NCI-H226 (cell line): ENCODE measurements at places on chromosomes 11 and 22.
A peak's percentile ranks its signal among the peaks of the same experiment; 100 is the strongest.

DNA sequence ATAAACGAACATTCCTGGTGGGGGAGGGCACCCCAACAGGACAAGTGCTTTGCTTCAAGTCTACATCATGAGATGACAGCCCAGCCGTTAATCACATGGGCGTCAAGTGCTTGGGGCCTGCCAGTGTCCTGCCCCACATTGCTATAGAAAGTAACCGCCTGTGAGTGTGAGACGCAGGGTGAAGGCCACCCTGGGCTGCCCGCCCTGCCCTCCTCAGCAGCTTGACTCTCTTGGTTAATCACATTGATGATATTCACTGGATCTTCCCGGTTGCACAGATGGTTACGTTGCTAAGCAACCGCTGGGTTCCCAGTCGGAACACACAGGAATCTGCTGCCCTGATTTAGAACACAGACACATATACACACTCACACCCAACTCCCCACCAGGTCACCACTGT, 79.3 kb downstream of the CTTN start:
- no peak for DNase-seq

DNA sequence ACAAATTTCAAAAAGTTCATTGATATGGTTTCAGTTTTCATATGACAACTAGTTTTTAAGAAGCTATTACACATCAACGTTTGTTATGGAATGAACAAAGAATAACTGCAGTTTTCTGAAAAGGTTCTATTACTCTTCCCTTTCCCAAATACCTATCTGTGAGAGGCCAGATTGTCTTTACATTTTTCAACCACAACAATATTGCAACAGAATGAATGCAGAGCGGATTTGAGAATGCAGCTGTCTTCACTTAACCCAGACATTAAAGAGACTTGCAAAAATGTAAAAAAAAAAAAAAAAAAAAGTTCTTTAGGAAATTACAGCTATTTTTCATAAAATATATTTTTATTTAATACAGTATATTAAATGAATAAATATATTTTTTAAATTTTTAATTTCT, 250.8 kb downstream of the DDX10 start:
- no peak for DNase-seq

- no peak for DNase-seq
These were observed 64.0 kb upstream of the PPP6R3 start for GRCh38 chr11:68396516-68396915.

DNA sequence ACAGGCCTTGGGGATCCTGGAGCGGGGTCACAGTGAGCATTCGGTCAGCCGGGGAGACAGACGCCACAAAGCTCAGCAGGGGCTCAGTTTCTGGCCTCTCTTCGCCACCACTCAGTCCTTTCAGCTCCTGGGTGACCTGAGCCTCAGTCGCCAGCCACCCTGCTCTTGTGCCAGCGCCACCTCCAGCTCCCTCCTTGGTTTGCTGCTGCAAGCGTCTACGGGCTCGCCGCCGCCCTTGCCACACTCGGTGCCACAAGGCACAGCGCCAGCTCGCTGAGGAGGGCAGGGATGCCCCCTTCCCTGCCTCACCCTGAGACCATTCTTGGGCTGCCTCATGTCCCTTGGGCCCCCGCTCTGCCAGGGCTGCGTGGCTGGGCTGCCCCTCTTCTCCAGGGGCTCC, 1.5 kb upstream of the EEF1G start:
- DNase-seq: no peak

- no peak for DNase-seq
These were observed 8.9 kb downstream of the MN1 start for GRCh38 chr22:27792452-27793161.

- no peak for DNase-seq
These were observed 167.4 kb upstream of the NTM start for GRCh38 chr11:131203040-131203439.

DNA sequence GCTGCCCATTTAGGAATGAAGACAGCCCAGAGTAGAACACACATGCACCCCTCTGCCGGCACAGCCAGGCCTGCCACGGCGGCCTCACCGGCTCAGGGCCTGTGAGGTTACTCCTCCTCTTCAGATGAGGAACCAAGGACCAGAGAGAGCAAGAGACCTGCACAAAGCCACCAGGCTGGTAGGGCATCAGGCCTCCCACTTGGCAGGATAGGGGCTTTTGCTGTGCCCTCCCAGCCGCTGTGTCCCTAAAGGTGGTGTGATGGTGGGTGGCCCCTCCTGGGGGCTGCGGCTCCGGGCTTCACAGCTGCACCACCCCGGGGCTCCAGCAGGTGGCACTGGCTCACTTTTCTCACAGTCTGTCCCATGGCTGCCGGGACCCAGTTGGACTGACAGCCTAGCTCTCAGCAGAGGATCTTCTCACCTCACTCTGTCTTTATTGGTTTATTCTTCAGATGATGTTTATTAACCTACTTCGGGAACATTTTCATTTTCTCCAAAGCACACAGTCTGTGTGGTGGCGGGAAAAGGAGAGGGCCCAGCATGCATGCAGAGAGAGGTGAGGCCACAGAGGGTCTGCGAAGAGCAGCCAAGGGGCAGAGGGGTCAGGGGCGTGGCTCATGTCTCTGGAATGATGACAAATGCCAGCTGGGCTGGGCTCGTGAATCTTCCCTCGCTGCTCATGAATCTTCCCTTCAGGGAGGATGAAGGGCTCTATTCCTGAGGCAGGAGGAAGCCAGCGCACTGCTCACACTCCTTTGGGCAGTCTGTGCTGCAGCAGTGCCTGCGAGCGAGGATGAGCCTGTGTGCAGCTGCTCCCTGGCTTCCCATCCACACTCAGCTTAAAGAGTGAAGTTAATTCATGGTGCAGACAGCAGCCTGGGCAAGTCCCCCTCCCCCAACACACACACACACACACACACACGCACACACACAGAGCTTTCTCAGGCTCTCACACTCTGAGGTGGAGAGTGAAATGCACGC, 101.1 kb upstream of the PITPNB start:
- DNase-seq: peak; percentile 25

GRCh38 chr22:30015846-30016245, 64.4 kb upstream of the HORMAD2 start:
- DNase-seq: no peak

DNA sequence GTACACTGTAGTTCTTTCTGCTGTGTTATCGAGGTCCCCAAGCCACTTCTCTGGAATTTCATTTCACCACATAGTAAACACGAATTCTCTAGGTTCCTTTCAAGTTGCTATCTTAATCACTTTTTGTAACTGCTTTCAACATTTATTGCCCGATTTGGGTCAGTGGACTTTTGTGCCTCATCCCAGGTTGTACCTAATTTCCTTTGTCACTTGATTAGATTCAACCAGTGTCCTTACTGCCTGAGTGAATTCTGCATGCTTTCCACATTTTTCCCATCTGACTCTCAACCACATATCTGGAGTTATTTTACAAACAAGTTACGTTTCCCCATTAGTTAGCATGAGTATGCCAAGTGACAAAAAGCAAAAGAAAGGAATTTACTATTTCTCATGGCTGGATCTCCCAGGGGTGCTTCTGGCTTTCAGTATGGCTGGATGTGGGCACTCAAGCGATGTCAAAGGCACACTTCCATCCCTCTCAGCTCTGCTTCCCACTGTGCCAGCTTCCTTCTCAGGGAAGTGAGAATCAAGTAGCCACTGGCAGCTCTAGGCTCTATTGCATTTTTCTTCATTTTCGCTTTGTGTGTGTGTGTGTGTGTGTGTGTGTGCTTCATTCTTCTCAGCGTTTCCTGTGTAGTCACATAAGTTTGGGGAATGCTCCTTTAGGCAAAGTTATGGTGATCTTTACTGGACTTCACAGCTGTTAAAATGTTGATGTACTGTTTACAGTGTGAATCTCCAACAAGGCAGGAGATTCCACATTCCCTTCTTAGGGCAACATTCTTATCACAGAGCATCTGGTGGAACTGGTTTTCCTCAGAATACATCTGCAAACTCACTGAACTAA, 128.9 kb downstream of the DBX1 start:
- no peak for DNase-seq

GRCh38 chr11:95920460-95921105, 3.3 kb downstream of the MTMR2 start:
- DNase-seq: no peak

DNA sequence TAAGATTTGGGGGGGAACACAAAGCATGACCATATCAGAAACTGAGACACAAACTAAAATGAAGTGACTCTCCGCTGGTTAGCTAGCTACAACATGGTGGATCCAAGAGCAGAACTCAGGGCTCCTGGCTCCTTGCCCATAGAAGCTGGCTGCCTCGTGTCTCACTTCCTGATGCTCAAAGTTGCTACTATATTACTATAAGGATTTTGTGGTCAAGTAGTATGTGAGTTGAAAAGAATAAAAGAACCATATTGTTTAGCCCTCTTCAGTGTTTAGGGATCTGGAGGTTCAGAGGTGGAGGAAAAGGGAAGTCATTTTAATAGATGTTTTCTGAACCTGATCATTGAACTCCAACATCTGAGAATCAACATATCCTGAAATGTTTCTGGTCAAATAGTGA, 16.9 kb upstream of the SIK2 start:
- DNase-seq: peak; percentile 63

GRCh38 chr11:81913793-81914192, 819.9 kb downstream of the FAM181B start:
- no peak for DNase-seq

DNA sequence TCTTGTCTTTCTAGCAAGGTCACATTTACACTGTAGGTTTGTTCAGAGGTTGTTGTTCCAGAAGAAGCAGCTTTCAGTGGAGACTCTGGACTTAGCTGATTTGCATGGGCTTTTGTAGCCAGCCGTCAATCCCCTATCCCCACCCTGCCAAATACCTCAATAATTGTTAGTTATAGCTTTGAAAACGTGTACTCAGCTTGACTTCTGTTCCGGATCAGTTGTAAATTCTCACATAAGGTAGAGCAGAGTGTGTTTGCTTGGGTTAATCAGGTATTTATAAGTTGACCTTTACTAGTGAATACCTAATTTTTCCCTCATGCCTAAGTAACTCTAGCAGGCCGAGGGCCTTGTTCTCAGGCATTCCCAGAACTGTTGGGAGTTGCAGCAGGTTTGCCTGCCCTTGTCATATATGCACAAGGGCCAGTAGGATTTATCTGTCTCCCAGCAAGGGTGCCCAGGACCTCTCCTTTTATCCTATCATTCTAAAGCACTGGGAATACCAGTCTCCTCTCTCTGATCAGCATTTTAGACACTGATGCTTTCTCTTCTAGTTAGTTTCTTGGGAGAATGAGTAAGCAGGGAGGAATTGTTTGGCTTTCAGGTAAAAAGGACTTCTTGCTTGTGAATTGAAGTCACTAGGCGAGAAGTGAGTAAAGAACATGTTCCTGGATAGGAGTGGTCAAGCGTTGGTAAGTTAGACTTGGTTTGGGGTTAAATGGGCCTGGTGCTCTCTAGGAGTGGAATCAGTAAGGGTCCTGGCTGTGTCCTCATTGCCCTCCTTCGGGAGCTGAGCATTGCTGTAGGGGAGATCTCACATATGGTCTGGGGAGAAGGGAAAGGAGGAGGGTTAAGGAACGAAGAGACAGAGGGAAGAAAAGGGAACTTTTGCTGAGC, 22.1 kb downstream of the STIM1 start:
- no peak for DNase-seq
